ENCODE measurements at places on chromosomes 6 and 20.

GRCh38 chr20:25291432-25292133 is 43.7 kb downstream of the PYGB start:
- DNase-seq = no peak

DNA sequence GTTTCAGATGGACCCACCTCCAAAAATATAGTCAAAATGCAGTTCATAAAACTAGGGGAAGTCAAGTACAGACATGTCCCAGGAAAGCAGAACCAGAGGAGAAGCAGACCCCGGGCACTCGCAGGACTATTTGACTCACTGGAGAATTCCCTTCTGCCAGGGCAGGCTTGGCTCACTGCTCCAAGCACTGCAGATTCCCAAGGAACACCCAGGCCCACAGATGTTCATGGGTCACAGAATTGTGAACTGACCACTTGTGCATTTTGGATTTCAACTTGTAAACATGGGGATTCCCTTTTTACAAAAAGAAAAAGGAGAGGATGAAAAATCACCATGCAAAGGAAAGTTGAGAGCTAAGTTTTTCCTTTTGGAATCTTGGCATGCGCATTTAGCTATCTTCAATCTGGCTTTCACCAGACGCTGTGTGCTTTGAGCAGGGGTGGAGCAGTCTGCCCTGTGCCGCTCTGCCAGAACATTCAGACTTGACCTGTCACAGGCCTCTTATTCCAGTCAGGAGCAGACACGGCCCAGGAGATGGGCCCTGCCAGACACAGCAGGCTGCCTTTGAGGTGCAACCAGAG is 237.5 kb upstream of the TAB2 start:
- no peak for DNase-seq

DNA sequence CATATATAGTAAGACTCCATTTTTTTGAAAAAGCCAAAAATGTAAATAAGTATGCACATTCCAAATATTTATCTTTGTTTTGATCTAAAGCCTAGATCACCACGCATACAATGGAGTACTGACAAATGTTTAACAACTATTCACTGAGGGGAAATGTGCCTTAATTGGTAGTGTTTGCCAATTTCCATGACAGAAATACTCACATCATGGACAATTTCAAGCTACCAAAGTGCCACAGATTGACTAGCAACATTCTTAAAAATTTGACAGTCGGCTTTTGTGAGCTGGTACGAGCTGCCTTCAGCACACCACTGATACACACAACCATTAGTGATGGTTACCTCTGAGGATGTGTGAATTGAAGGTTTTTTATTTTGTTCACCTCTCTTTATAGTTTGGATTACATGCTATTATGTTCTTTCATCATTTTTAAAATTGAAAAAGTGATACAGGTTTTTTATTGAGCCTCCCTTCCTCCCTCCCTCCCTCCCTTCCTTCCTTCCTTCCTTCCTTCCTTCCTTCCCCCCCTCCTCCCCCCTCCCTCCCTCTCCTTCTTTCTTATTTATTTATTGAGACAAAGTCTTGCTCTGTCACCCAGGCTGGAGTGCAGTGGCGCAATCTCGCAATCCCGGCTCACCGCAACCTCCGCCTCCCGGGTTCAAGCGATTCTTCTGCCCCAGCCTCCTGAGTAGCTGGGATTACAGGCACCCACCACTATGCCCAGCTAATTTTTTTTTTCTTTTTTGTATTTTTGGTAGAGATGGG is 19.2 kb downstream of the SMPDL3A start:
- no peak for DNase-seq

GRCh38 chr20:3901706-3902440 is 12.7 kb downstream of the PANK2 start:
- DNase-seq = no peak

DNA sequence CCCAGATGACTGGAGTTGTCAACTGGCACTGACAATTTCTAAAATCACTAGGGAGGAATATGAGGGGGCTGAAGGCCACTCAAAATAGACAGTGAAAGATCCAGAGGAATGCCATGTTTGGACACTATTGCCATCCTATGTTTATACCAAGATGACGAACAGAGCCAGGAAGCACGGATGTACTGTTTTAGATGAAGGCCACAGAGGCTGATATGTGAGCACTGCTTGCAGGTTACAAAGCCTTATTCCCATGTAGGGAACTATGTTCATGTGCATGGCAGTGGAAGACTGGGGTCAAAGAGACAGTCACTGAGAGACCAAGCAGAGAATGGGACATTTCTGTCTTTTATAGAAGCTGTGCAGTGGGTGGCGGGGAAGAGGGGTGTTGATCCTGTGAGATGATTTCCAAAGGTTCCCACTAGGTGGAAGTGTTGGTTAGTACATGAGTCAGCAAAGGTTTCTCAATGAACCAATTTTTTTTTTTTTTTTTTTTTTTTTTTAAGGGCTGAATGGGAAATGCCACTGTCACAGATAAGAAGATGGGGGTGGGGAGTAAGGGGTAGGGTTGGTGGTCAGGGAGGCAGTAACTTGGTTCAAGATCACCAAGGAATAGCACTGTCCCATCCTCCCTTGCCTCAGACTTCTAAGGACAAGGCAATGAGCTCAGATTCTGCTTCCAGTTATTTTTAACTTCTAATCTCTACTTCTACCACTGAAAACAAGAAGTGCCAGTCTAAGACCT is 46.7 kb upstream of the MOCS1 start:
- DNase-seq = peak; percentile 50

DNA sequence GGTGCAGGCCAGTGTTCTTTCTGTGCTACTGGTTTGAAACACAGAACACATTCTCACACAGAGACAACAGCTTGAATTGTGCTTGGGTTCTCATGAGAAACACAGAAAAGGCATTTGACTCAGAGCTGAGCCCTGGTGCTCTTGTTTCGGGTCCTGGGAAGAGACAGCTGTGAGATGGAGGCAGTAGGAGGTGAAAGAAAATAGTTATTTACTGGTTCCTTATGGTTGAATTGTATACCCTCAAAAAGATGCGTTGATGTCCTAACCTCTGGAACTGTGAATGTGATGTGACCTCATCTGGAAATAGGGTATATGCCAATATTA is 87.1 kb upstream of the RPS6KA2 start:
- DNase-seq = no peak

GRCh38 chr20:38198238-38198861 is 33.3 kb upstream of the TGM2 start:
- no peak for DNase-seq

DNA sequence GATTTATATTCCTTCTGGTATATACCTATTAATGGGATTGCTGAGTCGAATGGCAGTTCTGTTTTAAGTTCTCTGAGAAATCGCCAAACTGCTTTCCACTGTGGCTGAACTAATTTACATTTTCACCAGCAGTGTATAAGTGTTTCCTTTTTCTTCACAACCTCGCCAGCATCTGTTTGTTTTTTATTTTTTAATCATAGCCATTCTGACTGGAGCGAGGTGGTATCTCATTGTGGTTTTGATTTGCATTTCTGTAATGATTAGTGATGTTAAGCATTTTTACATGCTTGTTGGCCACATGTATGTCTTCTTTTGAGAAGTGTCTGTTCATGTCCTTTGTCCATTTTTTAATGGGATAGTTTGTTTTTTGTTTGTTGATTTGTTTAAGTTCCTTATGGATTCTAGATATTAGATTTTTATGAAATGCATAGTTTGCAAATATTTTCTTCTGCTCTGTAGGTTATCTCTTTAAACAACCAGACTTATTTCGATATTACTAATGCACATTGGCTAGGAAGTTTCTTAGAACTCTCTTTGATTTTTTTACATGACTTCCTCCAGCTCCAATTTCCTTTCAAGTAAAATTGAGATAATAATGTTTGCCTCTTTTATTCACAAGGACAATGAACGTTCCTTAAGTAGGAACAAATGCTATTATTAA is 12.2 kb upstream of the VNN1 start:
- no peak for DNase-seq

GRCh38 chr6:99603421-99604165 is 3.0 kb upstream of the PRDM13 start:
- no peak for DNase-seq

GRCh38 chr6:2633736-2634135 is 117.0 kb downstream of the MYLK4 start:
- DNase-seq = no peak

DNA sequence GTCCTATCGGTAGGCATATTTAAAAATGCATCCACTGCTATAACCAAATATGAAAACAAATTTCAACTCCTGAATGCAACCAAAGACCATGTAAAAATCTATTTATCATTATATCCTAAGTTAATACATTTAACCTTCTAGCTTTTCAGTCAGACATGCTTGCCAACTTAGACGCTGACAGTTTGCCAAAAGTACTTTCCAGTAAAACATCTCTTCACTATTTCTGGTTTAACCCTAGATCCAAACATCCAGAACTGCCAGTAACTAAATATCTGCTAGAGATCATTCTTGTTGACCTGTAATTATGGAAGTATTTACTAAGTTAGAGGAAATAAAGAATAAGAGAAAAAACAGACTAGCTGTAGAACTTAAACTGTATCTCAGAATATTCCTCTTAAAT is 210.2 kb upstream of the THEMIS start:
- DNase-seq = no peak

DNA sequence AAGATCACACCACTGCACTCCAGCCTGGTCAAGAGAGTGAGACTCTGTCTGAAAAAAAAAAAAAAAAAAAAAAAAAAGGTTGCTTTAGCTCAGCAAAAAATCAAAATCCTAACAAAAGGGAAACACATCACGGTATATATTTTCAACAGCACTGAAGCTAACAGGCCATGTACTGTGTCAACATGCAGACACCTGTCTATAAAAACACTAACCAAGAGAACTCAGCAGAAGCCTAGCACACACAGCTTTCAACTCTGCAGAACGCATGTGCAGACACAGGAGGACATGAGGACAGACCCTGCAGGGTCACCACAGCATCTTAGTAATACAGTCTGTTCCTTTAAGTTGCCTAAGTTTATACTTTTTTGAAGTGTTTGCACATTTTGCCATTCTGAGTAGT is 13.5 kb downstream of the NINL start:
- no peak for DNase-seq

- DNase-seq = no peak
Measured at GRCh38 chr6:44735630-44735963, 348.1 kb downstream of the CDC5L start.

GRCh38 chr6:42177514-42178364 is 4.6 kb downstream of the GUCA1A start:
- no peak for DNase-seq

DNA sequence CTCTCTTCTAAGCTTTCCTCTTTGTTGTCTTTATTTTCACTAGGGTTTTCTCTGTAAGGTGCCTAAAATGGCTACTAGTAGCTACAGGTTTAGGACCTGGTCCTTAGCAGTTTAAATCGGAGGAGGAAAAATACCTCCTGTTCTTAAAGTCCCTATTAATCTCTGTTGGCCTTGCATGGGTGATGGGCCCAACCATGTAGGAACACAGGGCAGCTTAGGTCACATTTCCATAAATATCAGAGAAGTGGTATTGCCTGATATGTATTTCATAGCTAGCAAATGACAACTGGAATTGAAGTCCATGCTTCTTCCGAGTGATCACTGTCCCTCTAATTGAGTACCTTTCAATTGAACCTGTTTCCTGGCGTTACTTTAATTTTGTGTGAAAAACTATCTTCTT is 70.0 kb downstream of the LAMA2 start:
- no peak for DNase-seq

DNA sequence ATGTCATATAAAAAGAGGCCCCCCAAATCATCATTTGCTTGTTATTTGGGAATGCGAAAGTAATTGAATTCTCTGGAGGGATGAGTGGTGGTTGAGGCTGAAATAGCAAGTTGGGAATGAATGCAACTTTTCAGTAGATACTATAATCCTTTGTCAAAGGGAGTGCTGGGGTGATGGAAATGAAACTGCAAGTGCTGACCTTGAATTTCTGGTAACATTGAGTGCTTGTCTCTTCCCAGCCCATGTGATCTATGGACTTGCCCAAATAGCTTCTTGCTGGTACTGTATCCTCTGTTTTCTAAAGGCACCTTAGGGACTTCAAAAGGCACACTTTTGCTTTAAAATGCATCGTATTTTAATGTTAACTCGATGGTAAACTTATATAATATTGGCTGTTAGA is 14.8 kb downstream of the PAQR8 start:
- DNase-seq = no peak

GRCh38 chr6:33958526-33959328 is 154.9 kb upstream of the MLN start:
- DNase-seq = peak; percentile 77

DNA sequence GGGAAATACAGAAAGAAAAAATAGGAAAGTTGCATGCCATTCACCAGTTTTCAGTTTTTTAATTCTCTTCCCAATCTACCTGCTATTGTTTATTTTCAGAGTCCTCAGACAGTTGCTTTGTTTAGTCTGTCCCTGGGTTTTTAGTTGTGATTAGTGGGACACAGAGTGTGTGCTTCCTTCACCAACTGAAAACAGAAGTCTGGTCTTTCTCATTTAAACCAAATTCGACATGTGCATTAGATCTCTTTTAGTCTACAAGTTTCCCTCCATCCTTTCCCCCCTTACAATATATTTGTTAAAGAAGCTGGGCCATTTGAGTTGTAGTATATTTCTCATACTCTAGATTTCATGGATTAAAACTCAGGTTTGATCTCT is 58.7 kb upstream of the STMND1 start:
- no peak for DNase-seq

- DNase-seq = no peak
Measured at GRCh38 chr20:38630727-38631126, 29.1 kb downstream of the ARHGAP40 start.

DNA sequence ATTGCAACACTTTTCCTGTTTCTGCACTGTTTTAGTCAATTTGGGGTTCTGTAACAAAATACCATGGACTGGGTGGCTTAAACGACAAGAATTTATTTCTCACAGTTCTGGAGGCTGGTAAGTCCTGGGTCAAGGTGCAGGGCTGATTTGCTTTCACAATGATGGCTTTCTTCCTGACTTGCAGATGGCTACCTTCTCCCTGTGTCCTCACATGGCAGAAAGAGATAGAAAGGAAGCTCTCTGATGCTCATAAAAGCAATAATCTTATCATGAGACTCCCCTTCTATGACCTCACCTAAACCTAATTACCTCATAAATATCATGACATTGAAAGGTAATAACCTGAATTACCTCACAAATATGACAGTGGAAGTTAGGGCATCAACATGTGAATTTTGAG is 511.5 kb upstream of the CITED2 start:
- DNase-seq = no peak

GRCh38 chr6:151121900-151122299 is 117.9 kb upstream of the AKAP12 start:
- DNase-seq = peak; percentile 77

- no peak for DNase-seq
Measured at GRCh38 chr20:37945091-37945547, 42.2 kb downstream of the VSTM2L start.

- no peak for DNase-seq
Measured at GRCh38 chr6:157093536-157093935, 229.8 kb downstream of the TMEM242 start.

- DNase-seq = no peak
Measured at GRCh38 chr6:80439721-80440470, 333.4 kb downstream of the BCKDHB start.

DNA sequence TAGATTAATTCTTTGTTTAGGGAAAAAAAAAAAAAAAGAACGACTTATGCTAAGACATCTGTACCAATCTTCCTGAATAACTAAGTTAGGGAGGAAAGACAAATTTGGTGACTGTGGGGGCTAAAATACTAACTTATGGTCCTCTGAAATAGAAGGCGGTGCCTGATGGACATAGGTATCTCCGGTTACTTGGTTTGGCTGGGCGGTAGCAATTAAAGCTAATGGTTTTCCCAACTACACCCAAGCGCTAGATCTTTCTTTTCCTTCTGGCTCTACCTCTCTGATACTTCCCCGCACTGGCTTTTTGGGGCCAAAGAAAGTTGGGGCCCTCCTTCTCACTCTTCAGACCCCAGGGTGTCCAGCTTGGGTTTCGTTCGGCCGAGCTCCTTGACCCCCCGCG is 1.0 kb upstream of the RBM24 start:
- no peak for DNase-seq
